ENCODE measurements at places on chromosomes 12 and 14.

DNA sequence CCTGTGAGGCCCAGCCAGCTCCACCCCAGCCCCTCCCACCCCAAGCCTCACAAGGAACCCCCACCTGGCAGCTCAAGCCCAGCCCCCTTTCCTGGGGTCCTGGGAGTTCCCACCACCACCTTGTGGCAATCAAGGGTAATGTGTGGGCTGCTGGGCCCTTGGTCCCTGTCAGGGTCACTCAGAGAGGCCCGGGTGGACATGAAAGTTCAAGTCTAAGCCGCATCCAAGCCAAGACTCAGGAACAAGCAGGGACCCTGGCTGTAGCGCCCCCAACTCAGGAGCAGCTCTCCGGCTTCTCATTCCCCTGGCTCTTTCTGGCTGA, 106.4 kb upstream of the C14orf180 start:
- no peak for DNase-seq

DNA sequence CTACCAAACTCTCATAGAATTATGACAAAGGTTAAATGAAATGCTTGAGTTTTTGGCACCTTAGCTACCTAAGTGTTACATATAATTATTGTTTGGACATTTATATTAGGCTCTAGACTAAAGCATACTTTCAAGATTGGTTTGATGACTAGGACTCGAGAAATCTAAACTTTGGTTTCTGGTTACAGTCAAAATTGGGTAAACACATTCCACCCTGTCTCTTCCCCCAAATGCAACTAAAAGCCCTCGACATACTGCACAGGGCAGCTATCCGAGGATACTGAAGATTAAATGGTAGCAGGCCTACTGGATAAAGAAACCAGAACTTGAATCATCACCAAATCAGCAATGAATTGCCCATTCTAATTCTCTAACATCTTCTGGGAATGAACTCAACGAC, 369.1 kb downstream of the PRKD1 start:
- DNase-seq = no peak

GRCh38 chr12:108583991-108584390, 13.9 kb downstream of the TMEM119 start:
- DNase-seq = no peak

DNA sequence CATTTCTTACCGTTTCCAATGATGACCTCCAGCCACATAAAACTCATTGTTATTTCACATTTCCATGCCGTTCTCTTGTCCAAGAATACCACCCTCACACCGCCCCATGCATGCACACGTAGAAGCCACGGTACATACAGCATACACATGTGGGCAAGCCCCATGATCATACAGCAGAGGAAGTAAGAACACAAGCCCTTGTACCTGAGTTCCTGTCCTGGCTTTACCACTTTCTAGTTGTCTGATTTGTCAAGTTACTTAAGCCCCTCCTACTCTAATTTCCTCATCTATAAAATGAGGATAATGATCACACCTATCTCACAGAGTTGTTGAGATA, 59.9 kb downstream of the DUSP16 start:
- DNase-seq = no peak

GRCh38 chr12:40552868-40553267, 139.4 kb upstream of the CNTN1 start:
- peak; percentile 77 for DNase-seq

- no peak for DNase-seq
Measured at GRCh38 chr14:27181333-27181732, 583.5 kb upstream of the NOVA1 start.

DNA sequence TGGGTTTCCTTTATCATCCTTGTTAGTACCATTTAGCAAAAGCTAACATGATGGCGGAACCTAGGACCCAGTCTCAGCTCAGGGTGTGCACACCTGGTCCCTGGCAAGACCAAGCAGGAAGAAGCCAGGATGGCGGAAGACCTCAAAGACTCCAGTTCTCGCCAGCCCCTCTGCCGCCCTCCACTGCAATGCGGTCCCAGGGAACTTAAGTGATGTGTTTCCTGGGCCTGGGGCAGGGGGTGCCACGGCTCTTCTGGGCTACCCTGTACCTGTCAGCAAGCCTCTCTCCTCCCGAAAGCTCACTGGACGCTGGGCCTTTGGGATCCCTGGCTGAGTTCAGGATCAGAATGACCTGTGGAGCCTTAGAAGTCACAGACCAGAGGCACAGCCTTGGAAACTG, 71.3 kb downstream of the FBXL14 start:
- no peak for DNase-seq

DNA sequence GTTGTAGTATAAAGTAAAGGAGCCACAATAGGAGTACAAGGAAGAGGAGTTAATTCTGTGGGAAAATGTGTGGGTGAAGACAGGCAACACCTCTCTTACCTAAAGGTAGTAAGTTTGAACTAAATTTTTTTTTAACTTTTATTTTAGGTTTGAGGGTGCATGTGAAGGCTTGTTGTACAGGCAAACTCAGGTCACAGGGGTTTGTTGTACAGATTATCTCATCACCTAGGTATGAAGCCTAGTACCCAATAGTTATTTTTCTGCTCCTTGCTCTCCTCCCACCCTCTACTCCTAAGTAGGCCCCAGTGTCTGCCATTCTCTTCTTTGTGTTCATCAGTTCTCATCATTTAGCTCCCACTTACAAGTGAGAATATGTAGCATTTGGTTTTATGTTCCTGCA, 70.5 kb downstream of the DNAI7 start:
- DNase-seq = peak; percentile 51

- DNase-seq = peak; percentile 26
Measured at GRCh38 chr14:85075694-85076476, 454.1 kb upstream of the FLRT2 start.

GRCh38 chr12:45130881-45131281, 80.0 kb upstream of the DBX2 start:
- DNase-seq = peak; percentile 68

Measured in mammary epithelial cell (primary cell).